NCI-H748 treated with DMSO at 0.1 percent for 48 hours (cell line): ENCODE measurements at places on chromosomes 7 and 10.

- DNase-seq: no peak
Measured at GRCh38 chr10:89414879-89415821, 782 bp downstream of the IFIT5 start.

- DNase-seq: no peak
Measured at GRCh38 chr10:4018054-4018511, 233.1 kb upstream of the KLF6 start.

GRCh38 chr7:137976696-137977095, 25.2 kb downstream of the CREB3L2 start:
- DNase-seq: no peak

GRCh38 chr10:49749556-49750491, 12.3 kb downstream of the OGDHL start:
- DNase-seq: no peak

DNA sequence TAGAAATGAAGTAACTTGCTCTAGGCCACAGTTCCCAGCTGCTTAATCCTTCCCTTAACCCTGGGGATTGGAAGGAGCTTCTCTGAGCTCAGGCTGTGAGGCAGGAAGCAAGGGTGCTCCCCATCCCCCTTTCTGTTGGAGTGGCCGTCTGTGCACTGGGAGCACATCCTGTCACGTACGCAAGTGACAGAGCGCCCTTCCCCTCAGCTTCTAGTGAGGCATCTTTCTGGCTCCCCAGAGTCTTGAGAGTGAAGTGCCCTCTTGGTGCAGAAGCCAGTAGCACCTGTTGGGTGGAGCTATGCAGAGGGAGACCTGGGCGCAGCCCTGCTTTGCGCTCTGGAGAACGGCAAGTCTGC, 47.8 kb downstream of the SHH start:
- DNase-seq: no peak

DNA sequence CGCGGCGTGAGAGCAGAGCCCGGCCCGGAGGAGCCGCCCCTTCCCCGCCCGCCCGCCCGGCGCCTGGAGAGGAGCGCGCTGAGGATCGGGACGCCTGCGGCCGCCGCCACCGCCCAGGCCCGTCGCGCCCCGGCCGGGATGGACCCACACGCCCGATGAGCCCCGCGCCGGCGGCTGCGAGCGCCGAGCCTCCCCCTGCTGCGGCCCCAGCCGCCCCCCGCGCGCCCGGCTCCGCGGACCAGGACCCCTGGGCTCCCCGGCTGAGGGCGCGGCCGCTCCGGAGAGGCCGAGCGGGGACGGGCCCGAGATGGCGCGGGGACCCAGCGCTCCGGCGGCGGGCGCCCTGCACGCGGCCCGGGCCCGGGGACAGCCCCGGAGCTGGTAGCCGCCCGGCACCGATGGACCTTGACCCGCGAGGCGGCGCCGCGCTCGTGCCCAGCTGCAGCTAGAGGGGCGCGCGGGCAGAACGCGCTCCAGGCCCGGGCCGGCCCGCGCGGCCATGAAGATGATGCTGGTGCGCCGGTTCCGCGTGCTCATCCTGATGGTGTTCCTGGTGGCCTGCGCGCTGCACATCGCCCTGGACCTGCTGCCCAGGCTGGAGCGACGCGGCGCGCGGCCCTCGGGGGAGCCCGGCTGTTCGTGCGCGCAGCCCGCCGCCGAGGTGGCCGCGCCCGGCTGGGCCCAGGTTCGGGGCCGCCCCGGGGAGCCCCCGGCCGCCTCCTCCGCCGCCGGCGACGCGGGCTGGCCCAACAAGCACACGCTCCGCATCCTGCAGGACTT, 520 bp downstream of the FAM20C start:
- no peak for DNase-seq

- DNase-seq: no peak
Measured at GRCh38 chr10:101797403-101798059, 14.3 kb upstream of the NPM3 start.

DNA sequence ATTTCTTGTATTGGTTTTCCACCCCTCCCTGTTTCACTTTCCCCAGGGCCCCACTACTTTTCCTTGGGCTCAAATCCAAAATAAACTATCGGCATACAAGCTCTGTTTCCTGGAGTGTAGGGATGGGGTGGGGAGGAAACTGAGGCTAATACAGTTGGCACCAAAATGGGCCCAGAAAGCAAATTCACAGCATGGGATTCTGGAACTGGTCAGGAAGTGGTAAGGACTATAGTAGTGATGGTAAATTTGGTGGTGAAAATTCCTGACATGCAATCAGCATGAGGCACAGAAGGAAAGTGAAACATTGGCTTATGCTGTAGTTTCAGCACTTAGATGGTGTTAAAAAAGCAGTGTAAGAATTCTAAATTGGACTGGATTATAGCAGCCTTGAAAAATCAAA, 8.7 kb upstream of the SAMD9L start:
- no peak for DNase-seq

GRCh38 chr7:140230516-140230860, 53.7 kb upstream of the KDM7A start:
- no peak for DNase-seq

DNA sequence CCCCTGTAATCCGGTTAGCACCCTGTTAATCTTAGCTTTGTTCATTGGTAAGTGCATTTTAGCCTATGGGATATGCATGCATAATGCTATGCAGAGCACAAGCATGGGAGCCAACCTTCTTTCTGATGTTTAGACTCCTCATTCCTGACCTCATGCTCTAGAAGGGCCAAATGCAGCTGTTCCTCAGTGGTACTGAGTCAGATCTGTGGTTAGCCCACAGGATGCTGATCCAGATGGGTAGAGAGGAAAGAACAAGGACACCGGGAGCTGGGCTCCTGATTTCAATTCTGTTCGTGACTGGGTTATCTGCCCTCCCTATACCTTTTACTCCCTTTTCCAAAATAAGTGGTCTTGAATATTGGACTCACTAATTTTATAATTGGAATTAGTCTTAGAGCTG, 31.7 kb upstream of the C10orf90 start:
- DNase-seq: no peak

GRCh38 chr7:51589111-51589510, 272.5 kb upstream of the COBL start:
- DNase-seq: no peak

DNA sequence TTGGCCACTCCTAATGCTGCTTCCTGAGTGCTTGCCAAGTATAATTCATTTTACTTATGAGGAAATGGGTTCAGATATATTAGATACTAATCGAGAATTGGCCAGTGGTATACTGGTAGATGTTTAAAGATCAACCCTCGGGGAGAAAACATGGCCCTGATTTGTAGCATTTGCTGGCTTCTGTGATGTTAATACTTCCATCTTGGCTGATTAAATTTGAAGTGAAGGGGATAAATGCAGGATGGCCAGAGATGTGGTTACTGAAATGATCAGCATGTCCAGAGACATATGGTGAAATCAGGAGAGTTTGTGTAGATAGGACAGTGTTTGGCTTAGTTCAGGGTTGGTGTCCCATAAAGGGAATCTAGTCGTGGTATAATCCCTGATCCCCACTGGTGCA, 11.2 kb downstream of the UBE2D4 start:
- no peak for DNase-seq

- DNase-seq: no peak
Measured at GRCh38 chr7:149241696-149242095, 2.2 kb downstream of the ZNF212 start.

- DNase-seq: peak; percentile 43
Measured at GRCh38 chr7:28296571-28297483, 115.5 kb upstream of the CREB5 start.

- no peak for DNase-seq
Measured at GRCh38 chr10:109958059-109958458, 34.7 kb upstream of the XPNPEP1 start.

- DNase-seq: no peak
Measured at GRCh38 chr10:118017071-118017740, 29.5 kb downstream of the RAB11FIP2 start.

DNA sequence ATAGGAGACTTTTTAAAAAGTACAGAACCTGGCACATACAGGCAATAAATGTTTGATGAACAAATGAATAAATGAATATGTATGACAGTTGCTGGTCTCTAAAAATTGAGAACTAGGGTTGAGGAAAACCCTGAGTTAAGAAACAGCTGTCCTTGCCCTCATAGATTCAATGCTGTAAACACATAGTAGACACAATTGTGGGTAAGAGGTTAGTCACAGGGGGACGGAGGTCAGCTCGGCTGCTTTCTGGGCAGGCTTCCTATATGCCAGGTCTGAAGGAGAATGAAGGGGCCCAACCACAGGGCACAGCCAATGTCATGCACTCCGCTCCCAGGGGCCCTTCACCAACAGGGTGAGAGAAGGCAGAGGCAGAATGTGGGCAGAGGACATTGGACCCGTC, 143.3 kb upstream of the RSU1 start:
- no peak for DNase-seq
